ENCODE measurements at places on chromosomes 12 and 14.

DNA sequence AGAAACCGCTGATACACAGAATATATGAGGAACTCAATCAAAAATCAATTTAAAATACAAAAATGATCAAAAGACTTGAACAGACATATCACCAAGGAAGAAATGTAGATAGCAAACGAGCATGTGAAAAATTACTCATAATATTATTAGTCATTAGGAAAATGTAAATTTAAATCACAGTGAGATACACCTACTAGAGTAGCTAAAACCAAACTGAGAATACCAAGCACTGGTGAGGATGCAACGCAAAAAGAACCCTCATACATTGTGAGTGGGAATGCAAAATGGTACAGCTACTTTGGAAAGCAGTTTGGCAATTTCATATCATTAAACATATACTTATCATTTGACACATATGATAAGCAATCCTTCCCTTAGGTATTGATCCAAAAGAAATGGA lies 101.1 kb upstream of the ST8SIA1 start:
- DNase-seq, result no peak

DNA sequence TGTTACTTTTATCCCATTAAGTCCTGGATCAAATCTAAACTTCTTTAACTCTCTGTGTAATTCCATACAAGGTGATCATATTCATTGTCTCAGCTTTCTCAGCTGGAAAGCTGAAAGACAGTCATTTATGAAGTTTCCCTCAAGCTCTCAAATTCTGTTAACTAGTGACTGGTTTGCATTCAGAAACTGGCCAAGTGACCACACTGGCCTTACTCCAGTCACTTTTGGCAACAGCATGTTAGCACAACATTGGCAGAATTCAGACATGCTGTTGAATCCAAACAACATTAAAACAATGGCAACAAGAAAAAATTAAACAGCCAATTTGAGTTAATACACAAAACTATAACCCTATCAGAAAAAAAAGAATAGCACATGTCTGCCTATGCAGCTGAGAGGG lies 343.3 kb downstream of the MDGA2 start:
- no peak for DNase-seq

- DNase-seq, result peak; percentile 76
Observed at GRCh38 chr12:49342066-49342913, 4.4 kb upstream of the DNAJC22 start.

GRCh38 chr12:102043928-102044327 lies 17.9 kb downstream of the WASHC3 start:
- DNase-seq, result no peak

DNA sequence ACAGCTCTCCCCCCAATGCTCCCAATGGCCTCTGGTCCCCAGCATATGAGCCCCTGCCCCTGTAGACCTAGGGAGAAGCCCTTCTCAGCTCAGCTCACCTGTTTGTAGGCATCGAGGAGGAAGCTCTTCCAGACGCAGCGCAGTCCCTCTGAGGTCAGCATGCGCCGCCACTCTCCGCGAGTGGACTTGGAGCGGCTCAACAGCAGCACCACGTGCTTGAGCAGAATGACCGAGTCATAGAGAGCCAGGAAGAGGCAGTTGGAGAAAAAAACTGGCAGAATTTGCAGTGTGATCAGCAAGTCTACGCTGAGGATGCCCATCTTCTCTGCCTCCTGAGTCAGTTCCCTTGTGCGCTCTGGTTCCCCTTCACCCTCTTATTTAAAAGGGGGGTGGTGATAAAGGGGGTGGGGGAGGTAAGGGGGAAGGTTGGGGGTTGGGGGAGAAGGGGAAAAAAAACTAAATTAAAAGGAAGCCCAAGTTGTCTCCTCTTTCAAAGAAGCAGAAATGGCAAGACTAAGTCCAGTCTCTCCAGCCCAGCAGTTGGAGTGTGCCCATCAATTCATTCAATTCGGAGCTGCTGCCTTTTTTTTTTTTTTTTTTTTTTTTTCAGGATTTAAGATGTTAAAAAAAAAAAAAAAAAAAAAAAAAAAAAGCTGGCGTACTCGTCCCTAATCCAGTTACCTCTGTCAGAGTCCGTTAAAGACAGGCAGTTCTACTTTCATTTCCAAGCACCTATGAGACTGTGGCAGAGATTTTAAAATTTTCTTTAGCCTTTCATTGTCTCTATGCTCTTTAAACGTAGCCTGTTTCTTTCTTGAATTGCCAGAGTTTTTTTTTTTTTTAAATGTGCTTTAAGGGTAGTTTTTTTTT lies at the start of gene DIO2:
DIO2 (minus strand) TSS at position 352 of the 870 bp plus-strand sequence; CDS start at position 320, 32 bp downstream.
- no peak for DNase-seq

DNA sequence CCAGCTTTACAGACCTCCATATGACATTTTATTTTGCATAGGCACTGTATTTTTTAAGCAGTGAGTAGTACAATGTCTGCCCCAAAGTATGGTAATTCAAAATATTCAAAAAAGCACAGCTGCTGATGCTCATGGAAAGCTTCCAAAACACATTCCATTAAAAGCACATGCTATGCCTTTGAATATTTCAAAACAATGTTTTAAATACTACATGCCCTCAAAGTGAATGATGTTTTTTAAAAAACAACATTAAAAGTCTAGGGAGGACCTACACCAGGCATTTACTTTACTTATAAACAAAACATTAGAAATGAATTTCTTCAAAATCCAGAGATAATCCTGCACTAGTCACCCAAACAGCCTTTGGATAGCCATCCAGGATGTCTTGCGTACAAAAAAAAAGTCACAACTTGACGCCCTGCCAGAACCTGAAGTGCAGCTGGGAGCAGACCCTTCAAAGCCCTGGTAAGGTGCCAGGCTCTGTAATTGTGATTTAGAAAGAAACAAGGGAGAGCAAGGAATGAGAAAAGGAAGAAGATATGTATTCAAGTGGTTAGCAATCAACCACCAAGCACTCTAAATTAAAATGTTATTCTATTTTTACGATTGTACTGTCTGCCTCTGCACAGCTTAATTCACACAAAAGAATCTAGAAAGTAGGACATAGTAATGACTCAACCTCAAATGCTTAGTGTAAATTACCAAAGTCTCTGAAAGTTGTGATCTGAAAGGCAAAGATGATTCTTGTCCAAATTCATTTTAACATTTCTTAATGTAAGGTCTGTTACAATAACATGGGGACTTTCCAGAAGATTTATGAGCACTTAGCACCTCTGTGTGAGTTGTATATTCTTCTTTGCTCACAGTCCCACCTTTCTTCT lies 31.9 kb downstream of the CEP83 start:
- DNase-seq, result no peak

DNA sequence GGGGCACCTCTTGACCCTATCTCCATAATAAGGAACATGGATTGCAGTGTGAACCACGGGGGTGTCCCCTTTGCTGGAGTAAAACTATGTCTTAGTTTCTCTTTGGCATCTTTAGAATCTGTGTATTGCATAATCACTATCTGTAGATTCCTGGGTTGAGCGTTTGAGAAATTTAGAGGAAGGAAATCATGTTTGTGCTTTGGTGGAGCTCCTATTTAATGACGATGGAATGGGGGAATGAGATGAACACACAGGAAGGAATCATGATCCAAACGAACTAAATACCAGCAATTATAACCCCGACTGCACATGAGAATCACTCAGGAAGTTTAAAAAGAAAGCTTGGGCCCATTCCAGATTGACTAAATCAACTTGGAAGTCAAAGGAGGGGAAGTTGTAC lies 1.3 kb upstream of the MYG1 start:
- no peak for DNase-seq

DNA sequence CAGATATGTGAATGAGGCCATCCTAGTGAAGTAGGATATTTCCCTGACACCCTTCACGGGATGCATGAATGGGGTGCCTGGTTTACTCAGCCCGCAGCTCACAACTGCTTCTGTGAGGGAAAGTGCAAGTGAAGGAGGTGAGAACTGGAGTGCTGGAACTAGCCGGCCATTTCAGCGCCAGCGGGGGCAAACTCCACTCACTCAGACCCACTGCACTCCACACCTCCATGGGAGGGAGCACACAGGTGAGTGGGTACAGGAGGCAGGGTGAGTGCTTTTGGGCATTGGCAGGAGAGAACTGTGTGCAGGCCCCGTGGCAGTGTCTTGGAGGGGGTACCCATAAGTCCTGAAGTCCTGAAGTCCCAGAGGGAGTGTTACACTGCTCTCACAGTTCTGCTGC lies 1008.4 kb downstream of the SLC6A15 start:
- DNase-seq, result no peak

- DNase-seq, result no peak
Observed at GRCh38 chr14:72462056-72462455, 431.8 kb downstream of the DPF3 start.

DNA sequence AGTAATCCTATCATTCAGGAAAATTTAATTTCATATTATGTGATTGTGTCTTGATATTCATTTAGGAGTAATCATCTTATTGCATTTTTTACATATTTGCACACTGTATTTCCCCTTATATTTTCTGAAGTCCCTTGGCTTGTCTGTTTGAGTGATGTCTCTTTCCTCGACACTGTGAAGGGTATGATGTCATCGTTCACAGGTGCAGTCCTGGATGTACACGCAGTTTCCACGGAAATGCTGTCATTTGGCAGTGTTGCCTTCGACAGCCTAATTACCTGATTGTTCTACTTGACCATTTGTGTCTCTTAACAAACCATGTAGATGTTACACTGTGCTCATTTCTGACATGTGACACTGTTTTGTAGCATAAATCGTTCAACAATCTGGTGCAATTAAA lies 1277.0 kb downstream of the TMEM121 start:
- no peak for DNase-seq

GRCh38 chr12:111444925-111445725 lies 39.4 kb downstream of the SH2B3 start:
- peak; percentile 87 for DNase-seq

GRCh38 chr12:52499806-52500560 lies 6.9 kb upstream of the KRT6A start:
- no peak for DNase-seq

DNA sequence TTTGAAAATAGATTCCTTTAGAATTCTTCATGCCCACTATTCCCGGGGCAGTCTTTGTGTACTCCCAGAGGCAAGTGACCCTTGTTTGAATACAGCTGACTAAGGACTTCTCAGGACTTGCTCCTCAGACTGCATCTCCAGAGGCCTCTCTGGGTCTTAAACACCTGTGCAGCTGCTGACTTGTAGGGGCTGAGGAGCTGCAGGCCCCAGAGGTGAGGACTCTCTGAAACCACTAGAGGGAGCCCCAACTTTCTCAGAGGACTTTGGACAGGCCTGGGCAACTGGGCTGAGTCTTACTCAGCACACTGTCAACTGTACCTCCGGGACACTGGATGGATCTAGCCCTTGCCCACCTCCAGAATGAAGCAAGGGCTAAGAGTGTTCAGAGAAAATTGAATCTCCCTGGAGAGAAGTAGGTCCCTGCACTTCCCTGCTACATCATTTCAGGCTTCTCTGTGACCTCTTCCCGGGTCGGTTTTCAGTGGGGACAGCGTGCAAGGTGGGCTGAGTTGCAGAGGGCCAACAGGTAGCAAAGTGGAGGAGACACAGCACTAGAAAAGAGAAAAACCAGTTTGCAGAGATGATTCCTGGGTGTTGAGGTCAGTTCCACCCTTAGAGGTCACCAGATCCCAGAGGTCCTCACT lies 164.6 kb downstream of the TMEM117 start:
- no peak for DNase-seq

- DNase-seq, result no peak
Observed at GRCh38 chr12:50536831-50537537, 32.2 kb downstream of the DIP2B start.

DNA sequence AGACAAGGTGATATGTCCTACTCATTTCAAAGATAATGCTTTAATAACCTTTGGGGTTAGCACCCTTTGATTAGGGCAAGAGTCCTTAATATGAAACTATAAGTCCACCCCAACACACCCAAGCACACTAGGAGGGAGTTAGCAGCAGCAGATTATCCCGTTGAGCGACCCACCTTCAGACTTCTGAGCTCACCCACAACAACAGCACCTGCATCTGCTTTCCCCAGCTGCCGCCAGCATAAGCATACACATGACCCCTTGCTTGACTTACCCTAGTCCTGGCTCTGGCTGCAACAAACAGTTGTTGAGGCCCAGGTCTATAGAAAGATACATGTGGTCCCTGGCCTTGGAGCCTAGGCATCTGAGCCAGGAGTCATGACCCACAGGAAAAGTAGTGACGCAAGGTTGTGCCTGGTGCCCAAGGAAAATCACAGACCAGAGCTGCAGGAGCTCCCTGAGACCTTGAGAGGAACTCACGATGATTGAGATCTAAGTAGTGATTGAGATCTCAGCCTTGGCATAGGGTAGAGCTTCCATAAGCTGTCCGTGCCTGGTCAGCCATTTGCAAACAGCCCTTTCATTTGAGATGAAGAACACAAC lies 19.0 kb downstream of the ZDHHC22 start:
- no peak for DNase-seq

DNA sequence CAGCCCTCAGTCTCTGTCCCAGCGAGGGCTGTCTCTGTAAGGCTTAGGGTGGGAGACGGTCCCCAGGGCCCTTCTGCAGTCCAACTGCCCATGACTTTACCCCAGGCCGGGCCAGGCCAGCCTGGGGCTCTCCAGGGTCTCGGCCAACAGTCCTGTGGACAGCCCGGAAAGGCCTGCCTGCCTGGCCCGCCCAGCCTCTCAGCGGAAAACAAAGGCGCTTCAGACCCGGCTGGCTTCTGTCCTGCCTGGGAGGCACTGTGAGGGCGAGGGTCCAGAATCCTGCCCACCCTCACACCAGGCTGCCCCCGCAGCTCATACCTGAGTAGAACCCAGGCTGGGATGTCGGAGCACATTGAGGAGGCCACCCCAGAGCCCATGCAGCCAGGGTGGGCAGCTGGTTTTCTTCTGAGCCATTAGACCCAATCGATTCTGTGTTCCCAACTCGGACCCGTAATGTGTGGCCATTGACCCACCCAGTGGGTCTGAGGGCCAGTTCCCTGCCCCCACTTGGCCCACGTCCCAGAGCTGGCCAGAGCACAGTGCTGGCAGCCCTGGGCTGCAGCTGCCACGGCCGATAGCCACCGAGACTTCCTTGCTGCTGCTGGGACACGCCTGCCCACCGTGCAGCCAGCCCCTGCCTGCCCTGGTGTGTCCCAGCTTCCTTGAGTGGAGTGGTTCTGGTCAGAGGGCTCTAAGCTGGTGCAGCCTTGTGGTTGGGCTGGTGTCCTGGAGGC lies 1.6 kb downstream of the CRIP2 start:
- no peak for DNase-seq

DNA sequence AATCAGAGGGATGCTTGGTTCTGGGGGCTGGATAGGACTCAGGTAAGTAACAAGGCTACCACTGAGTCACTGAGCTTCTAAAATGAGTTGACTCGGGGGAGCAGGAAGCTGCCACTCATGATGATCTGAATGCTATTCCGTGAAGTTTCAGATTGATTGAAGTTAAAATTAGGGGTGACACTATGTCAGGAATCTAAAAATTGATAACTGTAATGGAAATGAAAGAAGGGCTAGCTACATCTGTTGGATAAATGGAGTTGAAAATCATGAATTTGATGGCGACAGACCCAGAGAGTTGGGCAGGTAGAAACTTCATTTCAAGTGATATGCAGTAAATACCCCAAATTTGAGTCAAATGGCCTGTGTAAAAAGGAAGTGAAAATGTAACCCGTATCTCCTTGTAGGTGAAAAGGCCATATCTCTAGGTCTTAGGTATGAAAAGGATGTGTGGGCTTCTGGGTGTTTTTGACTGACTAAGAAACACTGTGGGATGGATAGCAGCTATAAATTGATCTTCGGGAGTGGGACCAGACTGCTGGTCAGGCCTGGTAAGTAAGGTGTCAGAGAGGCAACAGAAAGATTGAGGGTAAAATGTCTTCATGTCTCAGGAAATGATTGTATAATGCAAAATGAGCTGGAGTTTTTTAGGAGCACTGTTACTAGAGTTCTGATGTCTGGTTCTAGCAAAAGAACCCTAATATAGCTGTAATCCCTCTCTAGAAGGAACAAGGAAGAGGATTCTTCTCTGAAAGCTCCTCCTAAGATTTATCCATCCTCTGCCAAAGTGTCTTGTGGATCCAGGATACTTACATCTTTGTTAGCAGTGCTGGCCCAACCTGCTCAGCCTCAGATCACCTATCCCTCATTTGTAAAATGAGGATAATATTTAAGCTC lies 57.3 kb downstream of the DAD1 start:
- no peak for DNase-seq

Measured in stimulated activated CD8-positive, alpha-beta memory T cell treated with anti-CD3 and anti-CD28 coated beads, Interleukin-15, amount 100 ng/mL, for 48 hours (primary cell).